ENCODE measurements at places on chromosomes 6 and 20.

GRCh38 chr6:110512991-110513390 is 36.6 kb upstream of the SLC22A16 start:
- DNase-seq, result no peak

GRCh38 chr20:47228654-47229053 is 127.8 kb downstream of the ZMYND8 start:
- no peak for DNase-seq

GRCh38 chr20:9514461-9515213 is at the start of gene LAMP5:
Gene LAMP5, plus strand, starts transcription at chr20:9514590. Its CDS starts 263 bp downstream, at chr20:9514853.
- DNase-seq, result no peak

- DNase-seq, result no peak
Observed at GRCh38 chr6:13988049-13988738, 63.4 kb downstream of the RNF182 start.

GRCh38 chr6:161057103-161058091 is 65.8 kb downstream of the MAP3K4 start:
- no peak for DNase-seq

GRCh38 chr6:47169785-47170616 is 127.9 kb upstream of the ADGRF1 start:
- DNase-seq, result no peak

DNA sequence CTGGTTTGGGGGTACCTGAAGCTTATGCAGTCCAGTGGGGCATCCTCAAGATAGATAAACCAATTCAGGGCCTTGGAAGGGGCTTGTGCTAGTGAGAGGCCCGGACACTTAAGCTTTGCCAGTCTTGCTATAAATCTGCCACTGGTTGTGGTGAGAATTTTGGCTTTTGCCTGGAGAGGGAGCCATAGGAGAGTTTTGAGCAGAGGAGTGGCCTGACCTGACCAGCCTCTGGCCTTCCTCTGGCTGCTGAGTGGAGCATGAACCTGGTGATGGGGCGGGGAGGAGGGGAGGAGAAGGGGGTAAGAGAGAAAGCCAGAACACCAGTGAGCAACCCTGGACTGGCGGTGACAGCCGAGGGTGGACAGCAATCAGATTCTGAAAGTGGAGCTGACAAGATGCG is 7.1 kb downstream of the TMEM74B start:
- no peak for DNase-seq

- DNase-seq, result no peak
Observed at GRCh38 chr6:166778776-166779175, 151.7 kb upstream of the RPS6KA2 start.

DNA sequence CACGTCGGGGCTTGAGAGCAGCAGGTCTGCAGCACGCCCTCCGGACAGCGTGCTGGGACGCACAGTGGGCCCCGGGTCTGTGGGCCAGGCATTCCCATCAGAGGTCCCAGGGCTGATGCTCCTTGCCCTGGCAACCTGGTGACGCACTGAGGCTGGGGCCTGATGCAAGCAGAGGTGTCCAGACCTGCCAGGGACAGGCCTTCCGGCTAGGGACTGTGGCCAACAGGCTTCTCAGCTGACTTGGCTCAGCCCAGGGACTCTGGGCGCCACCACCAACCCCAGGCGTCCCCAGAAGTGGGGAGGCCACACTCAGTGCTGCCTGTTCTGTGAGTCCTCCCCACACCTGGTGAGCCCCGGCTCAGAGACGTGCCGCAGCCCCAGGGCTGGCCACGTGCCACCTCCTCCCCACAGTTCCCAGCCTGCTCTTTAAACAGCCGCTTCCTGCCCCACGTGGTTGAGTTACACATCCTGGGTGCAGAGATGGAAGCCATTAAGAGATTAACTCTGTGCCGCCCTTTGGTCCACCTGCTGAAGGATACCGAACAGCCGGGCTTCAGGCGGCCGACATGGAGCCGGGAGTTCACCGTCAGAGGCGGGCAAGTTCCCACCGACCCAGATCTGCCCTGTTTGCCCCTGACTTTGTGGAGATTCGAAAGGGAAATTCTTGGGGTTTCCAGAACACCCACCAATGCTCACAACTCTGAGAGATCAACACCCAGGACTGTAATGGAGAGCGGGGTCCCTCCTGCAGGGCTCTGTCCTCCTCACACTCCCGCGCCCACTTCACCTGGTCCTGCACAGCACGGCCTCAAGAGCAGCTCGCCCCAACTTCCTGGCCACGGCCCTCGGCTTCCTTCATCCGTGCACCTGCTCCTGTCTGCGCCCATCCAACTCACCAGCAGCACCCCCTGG is 37.6 kb upstream of the ZBP1 start:
- no peak for DNase-seq

- DNase-seq, result no peak
Observed at GRCh38 chr6:170575250-170575649, 9.2 kb downstream of the PDCD2 start.

GRCh38 chr6:80331522-80331921 is 225.1 kb downstream of the BCKDHB start:
- DNase-seq, result no peak

DNA sequence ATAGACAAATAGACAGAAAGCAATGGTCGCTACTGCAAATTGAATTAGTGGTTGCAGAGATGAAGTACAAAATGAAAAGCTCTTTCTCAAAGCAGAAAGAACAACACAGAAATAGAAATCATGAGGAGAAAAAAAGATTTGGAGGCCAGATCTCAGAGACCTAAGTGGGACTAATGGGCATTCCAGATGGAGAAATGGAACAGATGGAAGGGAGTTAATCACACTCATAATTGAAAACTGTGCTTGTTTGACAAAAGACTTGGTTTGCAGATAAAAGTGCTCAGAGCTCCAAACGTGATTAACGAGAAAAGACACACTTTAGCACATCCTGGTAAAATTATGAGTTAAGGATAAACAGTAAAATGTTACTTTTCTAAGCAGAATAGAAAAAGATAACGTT is 58.1 kb upstream of the SNRPB2 start:
- no peak for DNase-seq

GRCh38 chr6:155155787-155156447 is 107.9 kb upstream of the CLDN20 start:
- DNase-seq, result no peak

All from activated CD4-positive, alpha-beta T cell treated with anti-CD3 and anti-CD28 coated beads, Interleukin-2, amount 50 U/mL, for 24 hours (primary cell).